ENCODE measurements at places on chromosomes 1 and 21.

DNA sequence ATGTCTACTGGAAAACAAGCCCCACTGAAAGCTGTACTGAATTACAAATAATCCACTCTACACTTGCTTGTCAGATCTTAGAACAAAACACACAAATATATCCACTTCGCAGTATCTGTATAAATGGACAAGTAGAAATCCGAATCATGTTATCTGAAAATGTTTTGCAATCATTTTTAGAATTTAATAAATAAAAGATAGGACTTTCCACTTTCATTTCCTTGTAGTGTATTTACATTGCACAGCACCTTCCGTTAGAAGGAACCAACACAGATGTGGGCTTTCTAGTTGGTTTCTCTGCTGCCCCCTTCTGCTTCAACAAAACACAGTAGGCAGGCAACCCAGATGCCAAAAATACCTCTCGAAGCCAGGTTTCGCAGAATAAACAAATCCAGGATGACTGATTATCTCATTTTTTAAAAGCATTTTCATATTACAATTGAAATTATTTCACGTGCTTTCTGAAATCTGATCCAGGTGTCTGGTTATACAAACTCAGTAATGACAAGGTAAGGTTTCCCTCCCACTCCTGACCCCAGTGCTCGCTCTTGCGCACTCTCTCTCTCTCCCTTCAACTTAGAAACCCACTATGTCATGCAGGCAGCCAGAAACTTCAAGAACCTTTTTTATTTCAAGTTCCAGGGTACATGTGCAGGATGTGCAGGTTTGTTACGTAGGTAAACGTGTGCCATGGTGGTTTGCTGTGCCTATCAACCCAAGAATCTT, 389.9 kb downstream of the SMYD3 start:
- DNase-seq = no peak

GRCh38 chr21:33943293-33943692, 27.7 kb upstream of the ATP5PO start:
- DNase-seq = no peak

DNA sequence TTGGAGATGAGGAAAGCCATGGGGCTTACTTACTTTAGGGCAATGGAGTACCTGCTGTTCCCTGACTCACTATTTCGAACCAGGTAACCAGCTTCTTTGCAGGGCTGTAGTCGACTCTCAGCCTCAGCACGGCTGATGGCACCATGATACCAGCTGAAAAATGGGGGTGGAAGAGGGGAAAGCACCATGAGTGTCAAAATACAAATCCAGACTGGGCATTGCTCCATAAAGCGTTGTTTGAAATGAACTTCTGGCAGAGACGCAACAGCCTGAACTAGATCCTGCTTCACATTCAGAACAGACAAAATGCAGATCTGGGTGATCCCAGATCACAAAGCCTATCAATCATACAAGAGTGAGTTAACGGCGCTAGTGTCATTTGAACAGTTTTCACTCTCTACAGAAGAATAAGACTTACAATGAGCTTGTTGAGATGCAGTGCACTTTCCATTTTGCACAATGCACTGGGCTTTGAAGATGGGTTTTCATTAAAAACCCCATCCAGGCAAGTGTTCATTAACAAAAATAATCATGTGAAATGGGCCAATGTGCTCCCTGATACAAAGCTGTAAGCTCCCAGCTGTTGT, 16.0 kb upstream of the TDRD10 start:
- DNase-seq = no peak

- no peak for DNase-seq
Observed at GRCh38 chr1:216111842-216112241, 311.4 kb downstream of the USH2A start.

DNA sequence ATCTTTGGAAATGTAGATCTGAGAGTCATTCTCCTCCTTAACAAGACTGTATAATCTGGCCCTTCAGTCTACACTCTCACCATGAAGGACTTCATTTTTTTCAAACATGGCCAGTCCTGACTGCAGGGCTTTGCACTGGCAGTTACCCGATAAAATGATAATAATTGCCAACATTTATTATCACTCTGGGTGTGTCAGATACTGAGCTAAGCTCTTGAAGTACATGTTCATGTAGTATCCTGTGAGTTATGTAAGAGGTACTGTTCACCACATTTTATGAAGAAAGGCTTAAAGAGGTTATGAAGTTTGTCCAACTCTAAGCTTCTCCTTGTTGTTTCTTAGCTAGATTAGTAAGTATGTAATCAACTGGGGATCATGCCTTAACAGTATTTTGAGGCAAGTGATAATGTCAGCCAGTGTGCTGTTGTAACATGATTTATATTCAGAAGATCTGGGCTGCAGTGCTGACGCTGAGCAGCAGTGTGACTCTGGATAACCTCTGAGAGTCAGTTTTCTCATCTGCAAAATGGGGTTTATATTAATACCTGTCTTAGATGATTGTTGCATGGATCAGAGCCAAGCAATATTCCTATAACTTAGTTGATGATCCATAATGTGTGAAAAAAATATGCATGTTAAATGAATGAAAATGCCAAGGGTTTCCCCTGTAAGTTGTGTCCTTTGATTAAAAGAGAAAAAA, 42.1 kb upstream of the LEPR start:
- no peak for DNase-seq

DNA sequence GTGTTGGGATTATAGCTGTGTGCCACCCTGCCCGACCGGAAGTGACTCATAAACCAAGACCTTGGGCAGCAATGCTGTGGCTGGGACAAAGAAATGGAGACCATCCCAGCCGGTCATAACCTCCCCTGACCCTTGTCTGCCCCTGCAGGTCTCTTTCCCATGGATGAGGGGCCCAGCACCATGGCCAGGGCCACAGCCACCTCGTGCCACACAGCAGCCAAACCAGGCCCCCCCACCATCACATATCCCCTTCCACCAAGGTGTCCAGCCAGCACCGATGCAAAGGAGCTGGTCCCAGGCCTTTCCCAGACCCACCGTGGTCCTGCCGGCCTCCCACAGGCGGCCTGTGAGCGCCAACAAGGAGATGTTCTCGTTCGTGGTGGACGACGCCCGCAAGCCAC, 42.2 kb downstream of the FHAD1 start:
- no peak for DNase-seq

DNA sequence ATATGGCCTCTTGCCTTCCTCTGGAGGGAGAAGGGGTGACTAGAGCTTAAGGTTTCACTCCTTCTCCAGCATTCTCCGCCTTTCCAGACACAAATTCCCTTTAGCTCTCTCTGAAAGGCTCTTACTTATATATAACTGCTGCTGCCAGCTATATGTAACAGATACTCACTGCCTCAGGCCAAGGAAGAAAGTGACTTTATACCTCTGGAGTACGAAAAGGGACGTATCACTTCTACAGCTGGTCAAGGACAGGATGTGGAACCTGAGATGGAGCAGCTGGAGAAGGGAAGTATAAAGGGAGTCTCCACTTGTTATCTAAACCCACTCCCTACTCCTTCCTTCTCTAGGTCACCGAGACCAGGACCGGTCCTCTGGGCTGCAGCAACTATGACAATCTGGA, 102.4 kb downstream of the BRINP2 start:
- DNase-seq = peak; percentile 12

GRCh38 chr1:184568148-184568547, 181.3 kb downstream of the C1orf21 start:
- DNase-seq = no peak

DNA sequence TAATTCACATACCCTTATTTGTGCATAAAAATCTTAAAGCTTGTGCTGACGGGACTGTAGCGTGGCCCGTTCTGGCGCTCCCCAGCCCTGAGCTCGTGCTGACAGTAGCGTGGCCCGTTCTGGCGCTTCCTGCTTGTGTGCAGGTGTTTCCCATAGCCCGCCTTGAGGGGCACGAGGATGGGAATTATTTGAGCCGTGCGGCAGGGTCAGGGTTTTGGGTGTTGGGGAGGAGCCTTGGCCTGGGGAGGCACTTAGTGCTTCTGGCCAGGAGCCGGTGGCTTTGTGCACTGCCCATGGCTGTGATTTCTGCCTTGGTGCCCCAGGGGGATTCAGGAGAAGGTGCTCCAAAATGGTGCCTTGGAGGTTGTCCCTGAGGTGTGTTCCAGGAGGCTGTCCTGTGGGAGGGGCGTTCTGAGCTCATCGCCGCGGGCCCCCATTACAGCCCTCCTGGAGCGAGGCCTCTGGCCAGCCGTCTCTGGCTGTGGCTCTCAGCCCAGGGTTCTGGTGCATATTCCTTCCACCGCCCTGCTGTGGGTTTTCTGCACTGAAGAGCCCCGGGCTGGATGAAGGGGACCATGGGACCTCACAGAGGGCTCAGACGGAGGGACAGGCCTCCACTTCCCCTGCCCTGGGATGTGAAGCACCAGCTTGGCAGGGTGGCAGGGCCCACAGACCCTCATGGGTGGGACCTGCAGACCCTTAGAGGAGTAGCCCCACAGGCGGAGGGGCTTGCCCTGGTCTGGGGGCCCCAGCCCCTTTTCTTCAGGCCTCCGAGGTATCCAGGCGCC, 6.6 kb downstream of the SLX9 start:
- DNase-seq = no peak

- DNase-seq = no peak
Observed at GRCh38 chr1:19606817-19607642, 37.1 kb upstream of the NBL1 start.

DNA sequence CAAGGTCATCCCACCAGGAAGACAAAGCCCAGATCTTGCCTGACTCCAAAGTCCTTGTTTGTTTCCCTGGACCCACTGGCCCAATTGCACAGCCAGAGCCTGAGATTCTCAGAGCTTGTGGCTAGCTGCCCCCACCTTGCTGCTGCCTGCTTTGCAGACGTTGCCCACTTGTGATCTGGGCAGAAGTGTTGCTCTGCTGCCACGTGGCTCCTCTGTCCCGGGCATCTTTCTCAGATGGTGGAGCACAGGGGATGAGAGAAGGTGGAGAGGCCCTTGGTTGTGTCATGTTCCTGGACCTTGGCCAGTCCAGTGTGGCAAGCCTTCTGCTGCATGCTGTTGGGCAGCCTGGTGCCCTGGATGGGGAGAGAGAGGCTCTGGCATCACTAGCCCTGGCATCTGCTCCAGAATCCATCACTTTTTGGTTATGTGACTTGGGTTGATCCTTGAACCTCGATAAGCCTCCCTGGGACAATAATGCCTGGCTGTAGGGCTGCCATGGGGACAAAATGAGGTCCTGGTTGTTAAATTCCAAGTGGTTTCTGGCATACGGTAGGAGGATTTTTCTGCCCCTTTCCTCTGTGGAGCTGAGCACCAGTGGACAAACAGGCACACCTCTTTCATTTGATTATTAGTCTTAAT, 1.5 kb upstream of the NR0B2 start:
- DNase-seq = no peak

DNA sequence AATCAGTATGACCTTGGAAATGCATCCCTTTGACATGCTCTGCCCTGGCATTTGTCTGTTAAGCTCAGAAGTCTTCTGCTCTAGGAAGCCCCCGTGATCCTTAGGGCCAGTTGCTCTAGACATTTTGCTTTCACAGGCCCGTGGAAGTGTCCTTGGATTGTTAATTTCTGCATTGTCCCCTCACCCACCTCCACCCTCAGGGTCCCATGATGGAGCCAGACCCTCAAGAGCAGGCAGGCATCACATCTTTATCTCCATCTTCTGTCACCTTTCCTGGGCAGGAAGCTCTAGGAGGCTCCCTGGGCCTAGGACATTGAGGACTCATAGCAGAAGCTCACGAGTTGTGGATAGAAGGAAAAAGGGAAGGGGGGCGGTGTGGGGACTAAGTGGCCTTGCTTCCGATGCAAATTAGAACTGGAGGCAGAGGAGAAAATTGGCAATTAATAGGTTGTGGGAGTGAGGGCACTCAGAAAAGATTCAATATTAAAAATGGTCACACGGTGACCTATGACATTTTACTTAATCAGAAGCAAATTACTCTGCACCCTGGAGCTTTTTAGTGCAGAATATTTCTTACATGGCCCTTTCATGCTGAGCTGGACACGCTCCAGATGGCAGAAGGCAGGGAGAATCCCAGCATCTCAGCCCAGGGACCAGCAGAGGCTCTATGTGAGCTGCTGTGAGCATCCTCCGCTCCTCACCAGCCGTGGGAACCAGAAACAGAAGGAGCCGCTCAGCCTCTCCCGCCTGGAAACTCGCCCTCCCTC, 185.0 kb downstream of the MATN1 start:
- no peak for DNase-seq

DNA sequence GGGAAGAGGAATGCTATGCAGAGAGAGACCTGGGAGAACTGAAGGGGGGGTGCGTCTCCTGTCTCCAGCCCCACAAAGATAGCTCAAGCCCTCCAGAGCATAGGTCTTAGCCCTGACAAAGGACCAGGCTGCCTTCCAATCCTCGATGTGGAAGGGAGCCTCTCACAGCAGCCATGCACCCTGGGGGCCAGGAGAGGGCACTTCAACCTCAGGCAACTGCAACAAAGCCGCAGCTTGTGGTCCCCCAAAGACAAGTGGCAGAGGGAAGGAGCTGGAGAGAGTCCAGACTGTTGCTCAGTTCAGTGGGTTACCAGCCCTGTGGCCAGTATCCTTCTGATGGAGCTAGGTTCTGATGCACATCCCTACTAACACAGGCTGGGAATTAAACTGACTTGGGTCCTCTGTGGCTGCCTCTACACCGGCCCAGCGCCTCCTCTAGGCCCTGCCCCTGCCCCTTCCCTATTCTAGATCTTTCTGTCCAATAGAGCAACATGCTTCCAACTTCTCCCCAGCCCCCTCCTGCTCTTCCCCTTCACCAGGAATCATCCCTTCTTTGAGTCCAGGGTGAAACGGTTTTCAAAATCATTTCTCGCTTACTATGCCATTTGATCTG, 100.7 kb upstream of the SPATA6 start:
- peak; percentile 32 for DNase-seq

DNA sequence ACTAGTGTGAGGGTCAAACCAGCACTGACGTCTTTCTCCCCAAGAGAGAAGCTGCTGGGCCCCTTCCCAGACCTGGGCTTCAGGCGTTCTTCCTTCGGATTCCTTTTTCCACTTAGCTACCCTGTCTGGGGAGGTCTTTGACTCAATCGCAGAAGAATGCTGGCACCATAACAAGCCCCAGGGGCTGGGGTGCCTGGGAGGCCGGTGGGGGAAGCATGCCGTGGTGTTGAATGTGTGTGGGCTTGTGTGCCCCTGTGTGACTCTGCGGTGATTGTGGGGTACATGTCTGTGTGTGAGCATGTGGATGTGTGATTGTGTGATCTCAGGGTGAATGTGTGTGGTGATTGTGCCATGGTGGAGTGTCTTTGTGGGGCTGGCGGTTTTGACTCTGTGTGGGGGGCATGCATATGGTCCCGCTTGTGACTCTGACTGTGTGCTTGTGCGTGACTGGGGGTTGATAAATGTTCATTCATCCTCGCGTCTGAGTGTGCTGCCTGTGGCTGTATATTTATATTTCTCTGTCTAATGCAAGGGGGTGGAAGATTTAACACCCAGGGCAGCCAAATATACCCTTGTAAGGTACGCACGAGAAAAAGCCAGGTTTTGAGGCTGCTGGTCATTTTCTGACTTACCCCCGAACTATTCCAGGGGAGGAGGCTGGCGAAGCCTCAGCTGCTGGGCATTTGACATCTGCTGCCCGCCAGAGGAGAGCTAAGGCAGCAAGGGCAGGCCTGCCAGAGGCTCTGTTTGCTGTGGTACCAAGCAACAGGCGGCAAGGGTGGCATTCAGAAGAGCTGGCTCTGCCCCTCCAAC, 1.1 kb upstream of the SYNC start:
- no peak for DNase-seq

Data from left renal pelvis (tissue), 4 donors.